ENCODE measurements at places on chromosomes 4 and X.

- no peak for DNase-seq
These were observed 88.6 kb upstream of the TMEM164 start for GRCh38 chrX:109914114-109914849.

DNA sequence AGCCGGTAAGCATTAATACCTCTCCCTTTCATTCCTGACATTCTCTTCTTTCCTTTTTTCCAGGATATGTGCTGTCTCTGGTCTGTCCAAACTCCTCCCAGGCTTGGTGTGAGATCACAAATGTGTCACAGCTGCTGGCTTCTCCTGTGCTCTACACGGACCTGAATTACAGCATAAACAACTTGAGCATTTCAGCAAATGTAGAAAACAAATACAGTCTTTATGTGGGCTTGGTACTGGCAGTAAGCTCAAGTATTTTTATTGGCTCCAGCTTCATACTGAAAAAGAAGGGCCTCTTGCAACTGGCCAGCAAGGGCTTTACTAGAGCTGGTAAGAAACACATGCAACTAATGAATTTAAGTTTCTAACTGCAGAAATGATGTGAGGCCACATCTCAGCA is 8.4 kb downstream of the NIPAL1 start:
- DNase-seq = peak; percentile 59

- DNase-seq = no peak
These were observed 53.3 kb upstream of the SLC10A4 start for GRCh38 chr4:48429709-48430474.

GRCh38 chr4:60944060-60944459 is 256.1 kb upstream of the ADGRL3 start:
- no peak for DNase-seq

- no peak for DNase-seq
These were observed 91.4 kb downstream of the ANXA3 start for GRCh38 chr4:78642934-78643333.

GRCh38 chr4:88573995-88574394 is 18.3 kb upstream of the HERC3 start:
- peak; percentile 20 for DNase-seq

DNA sequence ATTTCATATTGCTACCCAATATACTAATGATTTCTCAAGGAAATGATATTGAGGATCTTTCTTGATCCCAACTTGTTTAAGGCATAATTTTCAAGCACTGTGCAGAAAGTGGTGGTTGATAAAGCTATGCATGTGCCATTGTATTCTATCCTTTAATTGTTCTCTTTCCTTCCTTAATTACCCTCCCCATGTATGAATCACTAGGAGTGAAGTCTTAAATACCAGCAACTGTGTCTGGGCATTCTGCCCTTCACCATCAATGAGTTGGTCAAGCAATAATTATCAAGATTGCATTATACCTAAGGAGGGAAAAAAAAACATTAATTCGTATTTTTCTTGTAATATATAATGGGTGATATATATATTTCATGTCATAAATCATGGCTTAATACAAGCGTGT is 111.8 kb upstream of the FRMPD4 start:
- no peak for DNase-seq

- no peak for DNase-seq
These were observed 318.4 kb upstream of the CLNK start for GRCh38 chr4:11002961-11003360.
